ENCODE measurements at places on chromosomes 2 and 18.

DNA sequence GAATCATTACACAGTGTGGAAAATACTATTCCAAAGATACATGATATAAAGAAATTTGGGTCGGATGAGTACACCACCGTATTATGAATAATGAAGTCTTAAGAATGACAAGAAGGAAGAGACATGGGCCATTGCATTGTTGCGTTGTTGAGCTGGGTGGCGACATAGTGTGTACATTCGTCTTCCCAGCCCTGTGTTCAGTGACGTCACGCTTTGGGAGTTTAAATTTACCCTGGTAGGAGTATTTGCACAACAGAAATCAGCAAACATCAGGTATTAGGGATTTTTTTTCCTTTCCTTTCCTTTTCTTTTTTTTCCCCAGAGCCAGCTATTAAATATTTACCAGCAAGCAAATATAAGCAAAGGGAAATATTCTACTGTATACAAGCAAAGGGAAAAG is 347.2 kb upstream of the NETO1 start:
- no peak for DNase-seq

- DNase-seq = no peak
These were observed 237.5 kb upstream of the TMEM200C start for GRCh38 chr18:6132751-6133368.

- DNase-seq = no peak
These were observed 753.9 kb downstream of the RNF144A start for GRCh38 chr2:7670905-7671641.

- DNase-seq = no peak
These were observed 148.5 kb downstream of the MGAT5 start for GRCh38 chr2:134402410-134402809.

GRCh38 chr2:121695171-121695451 is 41.6 kb downstream of the NIFK start:
- no peak for DNase-seq

GRCh38 chr2:240887631-240888030 is 8.3 kb downstream of the MAB21L4 start:
- no peak for DNase-seq

DNA sequence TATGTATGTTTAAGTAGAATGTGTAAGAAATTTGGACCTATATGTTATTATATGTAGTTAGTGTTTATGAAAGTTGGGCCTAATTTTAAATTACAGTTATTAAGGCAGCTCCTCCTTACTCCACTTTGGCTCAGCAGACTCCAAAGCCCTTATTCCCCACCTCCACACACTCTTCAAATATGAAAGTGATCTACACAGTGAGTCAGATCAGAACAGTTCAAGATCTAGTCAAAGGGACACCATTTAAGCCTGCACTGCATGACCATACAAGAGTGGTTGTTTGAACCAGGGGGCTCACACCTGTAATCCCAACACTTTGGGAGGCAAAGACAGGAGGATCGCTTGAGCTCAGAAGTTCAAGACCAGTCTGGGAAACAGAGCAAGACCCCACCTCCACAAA is 21.2 kb upstream of the PMAIP1 start:
- no peak for DNase-seq

DNA sequence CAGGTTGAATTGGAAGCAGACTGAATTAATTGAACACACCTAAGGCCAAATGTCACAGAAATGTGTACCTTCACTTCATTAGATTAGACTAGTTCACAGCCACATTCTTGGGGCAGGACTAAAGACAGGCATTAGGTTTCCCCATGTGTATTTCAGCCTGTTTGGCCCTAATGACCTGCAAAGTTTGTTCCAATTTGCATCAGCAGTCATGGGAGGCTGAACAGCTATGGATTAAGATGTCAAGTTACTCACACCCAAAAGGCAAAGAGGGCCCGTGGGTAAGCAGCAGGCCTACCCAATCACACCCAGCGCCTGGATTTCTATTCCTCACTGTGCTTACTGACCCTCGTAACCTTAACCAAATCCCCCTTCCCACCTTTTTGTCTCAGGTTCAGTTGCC is 99.6 kb upstream of the RIOK3 start:
- no peak for DNase-seq

Data from RWPE2 (cell line).